ENCODE measurements at places on chromosomes 7 and 10. TPM values are rescaled to one million over a fixed set of nuclear protein-coding genes. Genes with fewer than 3 reads are reported as not detected.

DNA sequence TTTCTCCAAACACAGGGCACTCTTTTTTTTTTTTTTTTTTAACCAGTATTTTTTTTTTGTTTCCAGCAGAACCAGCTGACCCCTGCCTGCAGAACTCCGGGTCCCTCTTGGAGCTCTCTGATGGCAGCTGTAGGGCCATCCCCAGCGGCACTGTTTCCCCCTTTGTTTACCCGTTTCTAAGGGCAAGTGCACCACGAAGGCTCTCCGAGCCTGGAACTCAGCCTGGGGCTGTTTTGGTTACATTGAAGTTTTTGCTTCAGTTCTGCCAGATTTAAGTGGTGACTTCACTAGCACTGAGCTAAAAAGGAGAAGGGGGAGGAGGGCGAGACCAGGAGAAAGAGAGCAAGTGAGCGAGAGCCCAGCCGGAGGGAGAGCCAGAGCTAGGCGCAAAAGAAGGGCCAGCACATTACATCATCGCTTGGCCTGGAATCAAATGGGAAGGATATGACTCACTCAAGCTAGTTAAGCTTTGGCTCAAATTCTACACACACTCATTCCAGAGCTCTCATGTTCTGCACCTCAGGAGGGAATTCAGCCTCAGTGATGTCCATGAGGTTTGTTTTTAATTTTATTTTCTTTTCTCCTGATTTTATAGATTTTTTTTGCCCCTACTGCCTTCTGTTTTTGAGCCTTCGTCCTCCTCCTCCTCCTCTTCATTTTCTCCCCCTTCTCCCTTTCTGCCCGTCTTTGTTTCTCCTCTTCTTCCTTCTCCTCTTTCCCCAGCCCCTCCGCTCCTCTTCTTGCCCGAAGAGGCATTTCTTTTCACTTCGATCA, 272.3 kb downstream of the TRIL start:
- peak; percentile 91 for DNase-seq
- H3K36me3 ChIP-seq = no peaks in the 10 kb centered on the region
- H3K4me1 ChIP-seq = peaks cover 38% of the 10 kb centered on the region
- peak overlapping the region; percentile 85 for H3K27ac ChIP-seq
- no peaks in the 10 kb centered on the region for H3K27me3 ChIP-seq

- H3K27me3 ChIP-seq = no peaks in the 10 kb centered on the region
- H3K4me3 ChIP-seq = no peak overlapping the region
- H3K27ac ChIP-seq = no peak overlapping the region
- DNase-seq = no peak
Observed at GRCh38 chr7:88700725-88701124, 58.8 kb upstream of the ZNF804B start.

The PTN gene
- 0.13 TPM for total RNA-seq

DNA sequence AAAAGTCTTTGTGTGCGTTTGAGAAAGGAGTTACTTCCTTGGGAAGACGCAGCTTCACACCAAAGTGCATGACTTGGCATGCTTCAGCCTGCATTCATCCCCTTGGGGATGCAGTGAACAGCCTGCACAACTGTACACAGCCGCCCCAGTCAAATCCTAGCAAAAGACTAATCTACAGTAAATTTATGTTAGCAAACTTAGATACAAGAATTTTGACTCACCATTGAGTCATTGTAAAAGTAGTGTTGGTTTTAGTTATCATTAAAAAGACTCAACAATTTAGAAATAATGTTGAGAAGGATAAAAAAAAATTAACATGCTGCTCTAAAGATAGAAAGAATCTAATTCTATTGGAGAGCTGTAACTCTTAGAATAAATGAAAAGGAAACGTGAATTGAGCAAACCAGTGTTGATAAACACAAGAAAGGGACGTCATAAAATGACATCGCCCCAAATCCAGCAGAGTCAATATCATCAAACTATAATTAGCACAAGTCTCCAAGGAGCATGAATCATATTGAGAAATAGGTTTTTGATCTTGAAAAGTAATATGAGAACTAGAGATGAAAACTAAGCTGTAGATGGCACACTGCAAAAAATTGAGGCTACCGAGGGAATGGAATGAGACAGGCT, 11.9 kb upstream of the OPTN start:
- H3K27ac ChIP-seq = no peak overlapping the region
- no peak for DNase-seq
- H3K36me3 ChIP-seq = no peaks in the 10 kb centered on the region
- H3K4me3 ChIP-seq = no peak overlapping the region
- H3K27me3 ChIP-seq = no peaks in the 10 kb centered on the region

DNA sequence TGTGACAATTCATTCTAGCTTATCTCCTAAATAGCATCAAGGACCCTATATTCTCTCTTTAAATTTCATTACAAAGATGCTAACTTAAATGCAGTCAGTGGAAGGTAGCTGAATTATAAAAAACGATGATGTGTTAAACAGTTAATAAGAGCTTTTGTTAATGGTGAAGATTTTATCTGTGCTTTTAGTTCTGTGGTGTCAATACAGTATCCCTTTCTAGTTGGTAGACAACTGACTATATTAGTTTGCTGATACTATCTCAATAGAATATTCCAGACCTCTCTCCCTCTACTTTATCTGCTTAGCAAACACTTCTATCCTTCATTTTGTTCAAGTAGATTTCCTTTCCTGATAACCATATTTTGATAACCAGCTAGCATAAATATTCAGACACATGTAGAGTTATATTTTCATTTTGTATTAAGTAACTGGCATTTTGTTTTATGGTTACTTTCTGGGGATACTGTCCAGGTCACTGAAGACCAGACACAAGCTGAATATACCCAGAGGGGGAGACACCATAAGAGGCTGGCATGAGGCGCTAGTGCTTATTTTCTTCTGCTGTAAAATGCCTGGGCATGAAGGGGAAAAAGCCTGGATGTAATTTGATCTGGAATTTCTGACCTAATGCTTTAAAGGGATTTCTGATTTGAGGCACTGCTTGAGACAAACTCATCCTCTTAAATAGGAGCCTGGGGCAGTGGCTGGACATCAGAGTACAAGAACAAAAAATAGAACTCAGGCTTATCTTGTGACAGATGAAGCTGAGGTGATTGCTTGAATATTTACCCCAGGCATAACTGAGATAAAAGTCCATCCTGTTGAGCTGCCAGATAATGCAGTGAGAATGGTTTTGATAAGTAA, 197.5 kb downstream of the MALRD1 start:
- DNase-seq = no peak
- no peaks in the 10 kb centered on the region for H3K36me3 ChIP-seq
- H3K27me3 ChIP-seq = no peaks in the 10 kb centered on the region
- H3K4me1 ChIP-seq = no peaks in the 10 kb centered on the region
- H3K27ac ChIP-seq = no peak overlapping the region
